ENCODE measurements at places on chromosomes 5 and 9.

- no peak for DNase-seq
Measured at GRCh38 chr5:135710045-135710675, 124.3 kb upstream of the SLC25A48 start.

DNA sequence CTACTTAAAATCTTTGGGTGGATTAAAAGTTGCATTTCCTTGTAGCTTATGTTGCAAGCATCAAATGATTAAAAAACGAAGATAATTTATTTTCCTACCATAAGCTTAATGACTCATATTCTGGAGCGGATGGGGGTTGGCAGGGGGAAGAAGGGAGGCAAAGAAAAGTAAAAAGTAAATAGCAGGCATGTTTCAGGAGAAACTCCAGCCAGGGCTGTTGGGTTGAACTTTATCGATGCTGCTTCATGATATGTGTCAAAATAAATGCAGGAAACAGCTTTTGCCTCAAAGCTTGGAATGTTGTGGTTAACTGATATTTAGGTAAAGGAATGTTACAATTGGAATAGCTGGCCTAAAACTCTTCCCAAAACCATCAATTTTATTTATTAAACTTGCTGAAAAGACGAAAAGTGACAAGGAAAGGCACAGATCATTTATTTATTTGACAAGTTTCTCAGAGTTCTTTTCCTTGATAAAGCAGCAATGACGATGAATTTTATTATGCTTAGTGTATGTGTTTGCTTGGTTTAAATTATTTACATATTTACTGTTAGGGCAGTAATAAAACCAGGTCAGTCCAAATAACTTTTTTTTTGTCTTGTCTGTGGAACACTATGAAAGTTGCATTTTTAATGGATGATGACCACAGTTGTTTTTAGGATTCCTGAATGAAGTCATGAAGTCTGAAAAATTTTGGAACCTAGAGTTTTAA lies 177.9 kb downstream of the PCSK1 start:
- no peak for DNase-seq

- DNase-seq, result no peak
Measured at GRCh38 chr9:114312513-114312875, 10.4 kb upstream of the ORM1 start.

GRCh38 chr5:88672644-88673252 lies 210.2 kb downstream of the MEF2C start:
- no peak for DNase-seq

DNA sequence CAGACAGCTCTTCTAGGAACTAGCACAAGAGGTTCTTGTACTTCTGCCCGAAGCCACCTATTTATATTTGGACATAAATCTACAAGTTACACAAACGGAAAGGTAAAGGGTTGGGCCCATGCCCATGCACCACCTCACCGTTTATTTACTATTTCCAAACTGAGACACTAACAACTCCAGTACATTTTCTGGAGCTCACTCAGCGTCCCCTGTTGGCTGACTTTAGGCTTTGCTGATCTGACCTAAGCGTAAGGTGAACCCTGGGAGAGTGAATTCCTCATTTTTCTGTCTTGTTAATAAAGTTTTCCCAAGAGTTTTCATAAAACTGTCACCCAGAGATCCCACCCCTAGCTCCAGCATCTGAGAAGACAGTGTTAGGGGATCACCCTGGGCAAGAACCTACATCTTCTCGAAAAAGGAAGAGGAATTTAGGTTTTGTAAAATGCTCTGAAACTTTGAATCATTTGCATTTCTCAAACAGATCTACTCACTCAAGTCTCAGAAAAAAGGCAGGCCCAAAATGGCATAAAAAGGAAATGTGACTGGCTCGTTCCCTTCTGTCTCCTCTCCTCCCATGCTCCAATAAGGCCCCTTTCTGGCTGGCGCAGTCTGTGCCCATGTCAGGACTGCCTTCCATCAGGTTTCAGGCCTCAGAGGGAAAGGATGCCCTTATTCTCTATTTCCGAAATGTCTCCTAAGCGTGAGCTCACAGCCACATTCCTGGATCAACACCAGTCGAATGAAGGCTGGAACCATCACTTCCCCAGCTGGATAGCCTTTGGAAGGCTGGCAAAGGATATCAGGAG lies 201.3 kb downstream of the FANCC start:
- DNase-seq, result no peak

- no peak for DNase-seq
Measured at GRCh38 chr9:31259824-31260223, 1124.6 kb upstream of the ACO1 start.

DNA sequence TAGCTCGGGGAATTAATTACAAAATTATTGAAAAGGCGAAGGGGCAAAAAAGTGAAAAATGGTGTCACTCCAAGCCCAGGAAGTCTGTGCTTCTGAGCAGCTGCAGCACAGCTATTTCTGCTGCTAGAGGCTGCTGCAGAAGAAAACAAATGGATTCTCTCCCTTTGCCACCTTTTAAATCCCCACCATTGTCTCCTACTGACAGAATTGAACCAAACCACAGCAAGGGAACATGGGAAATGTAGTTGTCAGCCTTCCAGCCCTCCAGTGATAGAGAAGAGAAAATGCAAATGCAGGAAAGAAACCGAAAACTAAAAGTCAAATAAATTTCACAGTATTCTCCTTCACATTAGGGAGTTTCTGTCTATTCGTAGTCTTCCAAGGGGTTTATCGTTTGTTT lies 33.4 kb upstream of the CDC42SE2 start:
- no peak for DNase-seq

GRCh38 chr9:14520341-14520740 lies 172.9 kb downstream of the ZDHHC21 start:
- no peak for DNase-seq

Measured in nucleus accumbens (tissue), 56 donors.